ENCODE measurements at places on chromosomes 12 and 14. TPM values are rescaled to one million over a fixed set of nuclear protein-coding genes. Genes with fewer than 3 reads are reported as not detected.

DNA sequence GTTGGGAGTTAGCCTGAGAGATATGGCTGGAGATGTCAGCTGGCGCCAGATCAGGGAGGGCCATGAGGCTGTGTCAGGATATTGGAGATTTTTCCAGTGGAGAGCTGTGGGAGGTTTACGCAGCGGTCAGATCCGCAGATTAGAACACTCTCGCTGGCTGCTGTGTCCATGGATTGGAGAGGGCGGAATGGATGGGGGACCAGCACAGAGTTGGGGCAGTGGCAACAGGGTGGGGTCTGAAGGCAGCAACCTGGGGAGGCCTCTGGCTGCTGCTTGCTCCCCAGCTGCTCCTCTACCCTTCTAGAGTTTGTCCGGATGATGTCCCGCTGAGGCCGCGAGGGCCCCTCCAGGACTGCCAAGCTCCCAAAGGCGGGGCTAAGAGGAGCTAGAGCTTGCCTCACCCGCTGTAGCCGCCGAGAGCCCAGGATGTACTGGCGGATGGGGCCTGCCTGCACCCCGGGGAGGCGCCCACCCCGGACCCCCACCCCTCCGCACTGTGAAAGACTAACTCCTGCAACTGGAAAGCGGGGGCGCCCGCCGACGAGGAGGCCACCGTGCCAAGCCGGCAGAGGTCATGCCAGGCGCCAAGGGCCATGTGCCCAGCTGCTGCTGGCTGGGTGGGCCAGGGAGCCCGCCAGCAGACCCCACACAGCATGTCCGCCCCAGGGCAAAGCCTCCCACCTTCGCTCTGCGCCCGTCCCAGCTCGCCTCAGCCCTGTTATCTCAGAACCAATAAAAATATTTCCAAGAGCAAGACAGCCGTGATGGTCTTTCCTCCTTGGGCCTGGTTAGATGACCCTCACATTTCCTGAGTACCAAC is 20.2 kb upstream of the MLEC start:
- H3K4me1 ChIP-seq = peaks cover 8% of the 10 kb centered on the region
- H3K4me3 ChIP-seq = no peak overlapping the region
- peaks cover 70% of the 10 kb centered on the region for H3K27me3 ChIP-seq
- H3K27ac ChIP-seq = no peak overlapping the region

Gene TNS2
- polyA plus RNA-seq = 2.8 TPM

GRCh38 chr14:64723691-64724577 is 19.7 kb downstream of the PLEKHG3 start:
- H3K27ac ChIP-seq = no peak overlapping the region
- H3K36me3 ChIP-seq = no peaks in the 10 kb centered on the region
- H3K27me3 ChIP-seq = peaks cover 64% of the 10 kb centered on the region
- DNase-seq = no peak
- no peaks in the 10 kb centered on the region for H3K4me1 ChIP-seq

DNA sequence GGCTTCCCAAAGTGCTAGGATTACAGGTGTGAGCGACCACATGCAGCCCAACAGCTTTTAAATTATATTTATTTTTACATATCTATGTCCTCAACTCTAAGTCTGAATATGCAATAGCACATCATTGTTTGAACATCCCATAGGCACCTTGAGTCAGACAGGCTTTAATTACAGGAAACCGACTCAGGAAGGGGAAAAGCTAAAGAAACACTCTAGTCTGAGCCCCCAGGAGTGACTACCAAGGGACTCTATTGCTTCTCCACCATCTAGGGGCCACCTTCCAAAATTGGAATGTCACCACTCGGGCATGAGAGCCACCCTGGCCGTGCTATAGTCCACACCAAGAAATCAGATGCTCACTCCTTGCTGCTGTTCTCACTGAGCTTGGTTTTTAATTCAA is 14.0 kb upstream of the MFAP5 start:
- no peaks in the 10 kb centered on the region for H3K27me3 ChIP-seq
- H3K27ac ChIP-seq = no peak overlapping the region
- H3K4me3 ChIP-seq = no peak overlapping the region

- no peak overlapping the region for H3K27ac ChIP-seq
- no peaks in the 10 kb centered on the region for H3K36me3 ChIP-seq
- DNase-seq = no peak
- H3K4me1 ChIP-seq = no peaks in the 10 kb centered on the region
- H3K27me3 ChIP-seq = no peaks in the 10 kb centered on the region
Observed at GRCh38 chr14:46036099-46036498, 615.5 kb downstream of the RPL10L start.

Measured in K562 (cell line).